Left renal pelvis (tissue), 4 donors: ENCODE measurements at places on chromosomes 7 and 10. TPM values are rescaled to one million over a fixed set of nuclear protein-coding genes. Genes with fewer than 3 reads are reported as not detected.

PLAC9 gene
- 28.2 TPM for polyA plus RNA-seq

REPIN1 gene
- polyA plus RNA-seq, result 80.8 TPM

PRSS1 gene
- not detected for polyA plus RNA-seq

PLPP4 gene
- 4.6 TPM for polyA plus RNA-seq

TMEM213 gene
- 43.3 TPM for polyA plus RNA-seq

DNA sequence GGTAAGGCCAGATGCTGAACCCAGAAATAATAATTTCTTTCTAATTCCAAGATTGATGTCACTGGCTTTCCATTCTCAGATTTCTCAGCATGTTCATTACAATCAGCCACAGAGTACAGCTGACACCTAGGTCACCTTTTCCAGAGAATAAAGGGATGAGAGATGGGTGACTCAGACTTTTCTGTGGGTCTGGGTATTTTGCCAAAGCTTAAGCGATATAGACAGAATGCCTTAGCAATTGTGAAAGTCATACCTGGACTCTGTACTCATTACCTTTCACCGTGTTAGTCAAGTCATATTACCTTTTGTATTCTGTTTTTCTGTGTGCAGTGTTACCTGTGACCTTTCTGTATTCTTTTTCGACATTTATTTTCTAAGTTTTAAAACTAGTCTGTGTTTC is 10.6 kb upstream of the PRTFDC1 start:
- no peak for DNase-seq

- no peak for DNase-seq
Measured at GRCh38 chr7:151883857-151884256, 6.9 kb upstream of the PRKAG2 start.

DNA sequence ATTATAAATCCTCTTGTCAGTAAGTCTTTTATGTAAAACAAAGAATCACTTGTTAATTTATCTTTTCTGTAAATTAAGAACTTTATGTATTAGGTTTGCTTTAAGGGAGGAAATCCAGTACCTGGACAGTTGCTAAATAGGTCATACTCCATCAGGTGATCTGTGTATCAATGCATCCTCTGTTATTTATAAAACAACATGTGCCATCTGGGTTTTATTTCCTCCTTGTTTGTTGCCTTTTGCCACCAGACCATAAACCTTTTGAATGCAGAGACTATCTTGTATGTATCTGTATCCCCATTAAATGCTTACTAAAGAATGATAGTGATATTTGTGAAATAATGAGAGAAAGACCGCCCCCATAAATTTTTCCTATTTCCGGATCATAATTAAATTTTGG is 70.0 kb downstream of the SLC35B4 start:
- no peak for DNase-seq

- DNase-seq, result no peak
Measured at GRCh38 chr7:98881561-98882315, 3.4 kb downstream of the TRRAP start.

GRCh38 chr7:20019757-20020432 is 197.3 kb downstream of the MACC1 start:
- DNase-seq, result no peak

DNA sequence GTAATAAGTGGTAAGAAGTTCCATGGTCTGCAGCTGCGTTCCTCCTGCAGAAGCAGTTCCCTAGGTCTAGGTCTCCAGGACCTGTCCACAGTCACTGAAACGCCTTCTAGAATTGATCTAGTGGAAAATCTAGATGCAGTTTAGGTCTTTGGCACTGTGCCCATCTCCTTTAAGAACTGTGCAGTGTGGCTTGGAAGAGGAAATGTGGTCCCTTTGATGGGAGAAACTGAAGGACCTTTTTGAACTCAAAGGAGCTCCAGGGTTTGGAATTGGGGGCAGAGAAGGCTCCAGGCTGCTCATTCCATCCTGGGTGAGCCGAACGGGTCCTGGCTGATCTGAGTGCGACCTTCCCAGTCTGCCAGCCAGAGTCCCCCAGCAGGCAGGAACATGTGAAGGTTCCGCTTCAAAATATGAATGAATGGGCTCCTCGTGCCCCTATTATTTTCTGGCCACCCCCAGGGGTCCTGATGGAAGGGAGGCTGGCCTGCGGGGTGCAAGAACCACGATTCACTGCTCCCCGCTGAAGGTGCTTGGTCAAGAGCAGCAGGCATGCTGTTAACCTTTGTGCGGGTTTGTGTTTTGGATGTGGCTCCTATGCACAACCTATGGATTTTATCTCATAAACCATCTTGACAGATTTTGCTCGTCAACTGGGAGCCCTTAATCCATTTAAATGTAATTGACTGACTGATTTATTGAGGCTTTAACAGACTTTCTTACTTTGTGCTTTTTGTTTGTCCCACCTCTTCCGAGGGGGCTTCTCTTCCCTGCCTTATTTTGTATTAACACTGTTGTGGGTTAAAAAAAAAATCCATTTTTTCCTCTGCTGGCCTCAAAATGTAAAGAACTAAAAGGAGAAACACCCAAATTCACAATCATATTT is 36.7 kb downstream of the ZNF467 start:
- no peak for DNase-seq

DNA sequence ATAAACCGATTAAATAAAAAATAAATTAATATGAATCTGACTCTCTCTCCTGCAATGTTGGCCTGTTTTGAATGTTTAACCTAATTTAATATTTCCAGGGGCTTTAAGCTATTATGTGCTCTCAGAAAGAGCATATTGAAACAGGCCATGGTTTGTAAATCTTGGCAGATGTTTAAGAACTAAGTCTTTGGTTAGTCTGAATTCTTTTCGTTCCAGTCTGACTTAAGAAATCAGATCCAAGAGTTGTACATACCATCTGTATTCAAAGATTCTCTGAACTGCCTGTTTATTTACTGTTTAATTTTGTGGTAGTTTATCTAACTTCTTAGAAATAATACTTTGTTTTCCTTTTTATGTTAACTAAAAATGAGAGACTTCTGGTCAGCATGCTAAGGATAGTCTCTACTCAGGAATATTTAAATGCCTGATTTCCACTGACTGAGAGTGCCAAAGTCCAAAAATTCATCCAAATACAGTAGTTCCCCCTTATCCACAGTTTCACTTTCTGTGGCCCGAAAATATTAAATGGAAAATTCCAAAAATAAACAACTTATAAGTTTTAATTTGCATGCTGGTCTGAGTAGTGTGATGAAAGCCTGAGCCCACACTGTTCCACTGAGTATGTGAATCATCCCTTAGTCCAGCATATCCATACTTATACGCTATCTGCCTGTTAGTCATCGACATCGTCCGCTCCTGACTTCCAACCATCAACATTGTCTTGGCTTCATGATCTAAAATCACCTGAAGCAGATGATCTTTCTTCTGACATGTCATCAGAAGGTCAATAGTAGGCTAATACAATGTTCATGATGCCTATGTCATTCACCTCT is 238.1 kb upstream of the CSTF2T start:
- no peak for DNase-seq

- no peak for DNase-seq
Measured at GRCh38 chr10:74051736-74052342, 53.9 kb downstream of the VCL start.
